ENCODE measurements at places on chromosomes 4 and X.

GRCh38 chr4:161197912-161198311 is 965.9 kb downstream of the FSTL5 start:
- no peak for DNase-seq

DNA sequence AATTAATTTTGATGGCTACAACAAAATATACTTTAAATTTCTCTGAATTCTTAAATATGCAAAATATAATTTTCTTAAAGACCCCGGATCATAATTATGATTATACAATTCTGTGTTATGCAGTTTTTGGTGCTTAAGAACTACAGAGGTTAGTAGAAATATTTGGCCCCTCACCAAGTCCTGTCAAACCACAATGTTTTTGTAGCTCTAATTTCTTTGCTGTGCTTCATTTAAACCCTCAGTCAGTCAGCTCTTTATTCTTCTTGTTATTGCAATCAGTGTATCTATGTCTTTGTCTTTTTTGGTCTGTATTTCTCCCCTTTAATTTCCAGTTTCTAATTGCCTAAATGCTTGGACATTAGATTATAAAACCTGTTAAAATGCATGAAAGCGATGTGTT is 186.1 kb downstream of the CAMK2D start:
- no peak for DNase-seq

- DNase-seq, result no peak
Observed at GRCh38 chr4:112348488-112349158, 51.5 kb downstream of the ALPK1 start.

- no peak for DNase-seq
Observed at GRCh38 chr4:139555705-139556070, 331 bp downstream of the SETD7 start.

DNA sequence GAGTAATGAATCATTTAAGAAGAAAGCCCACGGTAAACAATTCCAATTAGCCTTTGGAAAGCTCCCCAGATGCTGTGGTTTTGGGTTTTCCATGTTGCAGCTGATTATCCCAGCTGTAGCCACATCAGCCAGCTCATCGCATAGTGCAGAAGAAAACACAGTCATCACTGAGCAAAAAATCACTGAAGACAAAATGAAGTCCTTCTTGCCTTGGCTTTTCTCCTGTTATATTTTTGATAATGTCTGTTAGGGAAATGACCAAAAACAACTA is 193.0 kb upstream of the C1QTNF7 start:
- DNase-seq, result no peak
